ENCODE measurements at places on chromosomes 6 and 20.
A peak's percentile ranks its signal among the peaks of the same experiment; 100 is the strongest.

DNA sequence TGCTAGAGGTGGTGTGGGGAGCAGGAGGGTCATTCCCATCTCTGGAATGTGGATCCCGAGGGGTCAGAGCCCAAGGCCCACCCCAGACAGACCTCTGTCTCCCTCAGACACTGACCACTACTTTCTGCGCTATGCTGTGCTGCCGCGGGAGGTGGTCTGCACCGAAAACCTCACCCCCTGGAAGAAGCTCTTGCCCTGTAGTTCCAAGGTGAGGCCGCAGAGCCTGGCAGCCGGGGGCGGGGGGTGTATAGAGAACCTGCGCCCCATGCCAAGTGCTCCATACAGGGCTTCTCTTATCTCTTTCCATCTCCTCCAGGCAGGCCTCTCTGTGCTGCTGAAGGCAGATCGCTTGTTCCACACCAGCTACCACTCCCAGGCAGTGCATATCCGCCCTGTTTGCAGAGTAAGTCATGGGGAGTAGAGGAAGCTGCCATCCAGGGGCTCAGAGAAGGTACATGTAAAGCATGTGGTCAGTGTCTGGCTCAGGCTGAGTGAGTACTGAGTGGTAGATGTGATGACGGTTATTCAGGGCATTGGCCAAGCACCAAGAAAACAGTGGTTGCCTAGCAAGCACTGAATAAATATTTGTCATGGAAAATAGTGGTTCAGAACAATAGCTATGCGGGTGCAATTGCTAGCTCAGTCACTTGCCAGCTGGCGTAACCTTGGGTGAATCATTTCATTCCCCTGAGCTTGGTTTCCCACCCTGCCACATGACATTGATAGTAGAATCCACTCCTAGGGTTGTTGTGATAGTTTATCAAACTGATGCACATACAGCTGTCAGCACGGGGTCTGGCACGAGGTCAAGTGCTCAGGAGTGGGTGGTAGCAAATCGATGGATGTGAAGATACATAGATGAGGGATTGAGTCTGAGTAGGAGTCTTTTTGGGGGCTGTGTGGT, 3.5 kb downstream of the PIGT start:
- no peak for DNase-seq

- no peak for DNase-seq
Measured at GRCh38 chr6:164008902-164009301, 594.4 kb downstream of the QKI start.

GRCh38 chr6:20672038-20672437, 137.8 kb downstream of the CDKAL1 start:
- DNase-seq, result no peak

DNA sequence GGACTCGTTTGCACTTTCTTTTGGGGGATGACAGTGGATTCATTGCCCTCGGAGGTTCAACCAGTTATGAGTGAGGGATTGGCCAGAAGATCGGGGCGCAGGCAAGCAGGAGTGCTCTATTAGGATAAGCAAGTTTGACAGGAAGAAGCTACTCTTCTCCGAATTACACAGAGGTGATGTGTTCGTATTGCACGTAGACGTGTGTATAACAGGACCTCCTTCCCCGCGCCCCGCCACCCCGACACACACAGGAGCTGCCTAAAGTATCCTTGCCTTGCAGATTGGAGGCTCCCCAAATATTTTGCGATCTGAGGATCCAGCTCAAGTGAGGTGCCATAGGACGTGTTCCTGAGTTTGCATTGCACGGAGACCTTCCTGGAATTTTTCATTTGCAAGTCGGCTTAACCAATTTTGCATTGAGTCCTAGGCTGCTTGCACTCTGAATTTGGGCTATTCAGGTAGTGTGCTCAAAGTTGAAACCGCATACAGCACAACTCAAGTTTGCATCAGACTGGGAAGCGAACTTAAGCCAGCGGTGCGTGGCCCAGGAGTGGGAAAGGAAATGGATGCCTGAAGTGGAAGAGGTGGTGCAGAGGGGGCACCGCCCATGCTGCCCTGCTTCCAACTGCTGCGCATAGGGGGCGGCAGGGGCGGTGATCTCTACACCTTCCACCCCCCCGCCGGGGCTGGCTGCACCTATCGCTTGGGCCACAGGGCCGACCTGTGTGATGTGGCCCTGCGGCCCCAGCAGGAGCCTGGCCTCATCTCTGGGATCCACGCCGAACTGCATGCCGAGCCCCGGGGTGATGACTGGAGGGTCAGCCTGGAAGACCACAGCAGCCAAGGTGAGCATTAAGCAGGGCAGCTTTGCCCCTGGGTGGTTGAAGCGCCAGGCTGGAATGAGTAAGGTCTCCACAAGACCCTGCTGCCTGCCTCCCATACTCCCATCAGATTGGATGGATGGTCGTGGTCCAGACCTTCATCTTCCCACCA, 770 bp downstream of the TCF19 start:
- peak; percentile 2 for DNase-seq

DNA sequence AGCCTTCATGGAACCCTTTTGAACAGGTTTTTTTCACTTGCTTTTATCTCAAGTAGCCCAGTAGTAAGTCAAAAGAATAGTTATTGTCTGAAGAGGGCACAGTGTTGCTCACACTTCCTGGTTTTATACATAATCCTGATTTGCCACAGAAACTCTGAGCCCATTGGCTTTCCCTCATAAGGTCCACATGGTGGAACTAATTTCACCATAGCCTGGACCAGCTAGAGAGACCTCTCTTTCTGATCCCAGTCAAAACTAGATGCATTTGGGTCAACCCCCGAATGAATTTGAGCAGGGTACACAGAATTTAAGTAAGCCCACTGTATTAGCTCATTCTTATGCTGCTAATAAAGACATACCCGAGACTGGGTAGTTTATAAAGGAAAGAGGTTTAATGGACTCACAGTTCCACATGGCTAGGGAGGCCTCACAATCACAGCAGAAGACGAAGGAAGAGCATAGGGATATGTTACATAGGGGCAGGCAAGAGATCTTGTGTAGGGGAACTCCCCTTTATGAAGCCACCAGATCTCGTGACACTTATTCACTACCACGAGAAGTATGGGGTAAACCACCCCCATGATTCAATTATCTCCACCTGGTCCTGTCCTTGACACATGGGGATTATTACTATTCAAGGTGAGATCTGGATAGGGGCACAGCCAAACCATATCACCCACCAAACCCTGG, 6.2 kb downstream of the RWDD2A start:
- DNase-seq, result no peak

GRCh38 chr20:18666803-18667415, 79.1 kb downstream of the DTD1 start:
- no peak for DNase-seq

DNA sequence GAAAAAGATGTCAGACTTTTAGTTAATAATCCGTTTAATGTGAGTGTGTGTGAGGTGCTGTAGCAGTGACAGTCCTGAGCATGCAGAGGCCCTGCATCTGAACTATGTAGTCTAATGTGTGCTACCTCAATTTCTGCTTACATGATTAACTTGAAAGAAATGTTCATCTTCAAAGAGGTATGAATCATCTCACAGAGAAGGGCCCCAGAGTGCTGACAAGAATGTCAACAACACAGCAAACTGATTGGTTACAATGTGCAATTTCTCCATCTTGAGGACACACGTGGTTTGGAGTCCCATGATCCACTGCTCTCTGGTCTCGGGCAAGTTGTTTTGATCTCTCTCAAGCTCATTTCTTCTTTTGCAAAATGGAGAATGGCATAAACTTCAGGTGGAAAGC, 61.7 kb upstream of the EMILIN3 start:
- no peak for DNase-seq

DNA sequence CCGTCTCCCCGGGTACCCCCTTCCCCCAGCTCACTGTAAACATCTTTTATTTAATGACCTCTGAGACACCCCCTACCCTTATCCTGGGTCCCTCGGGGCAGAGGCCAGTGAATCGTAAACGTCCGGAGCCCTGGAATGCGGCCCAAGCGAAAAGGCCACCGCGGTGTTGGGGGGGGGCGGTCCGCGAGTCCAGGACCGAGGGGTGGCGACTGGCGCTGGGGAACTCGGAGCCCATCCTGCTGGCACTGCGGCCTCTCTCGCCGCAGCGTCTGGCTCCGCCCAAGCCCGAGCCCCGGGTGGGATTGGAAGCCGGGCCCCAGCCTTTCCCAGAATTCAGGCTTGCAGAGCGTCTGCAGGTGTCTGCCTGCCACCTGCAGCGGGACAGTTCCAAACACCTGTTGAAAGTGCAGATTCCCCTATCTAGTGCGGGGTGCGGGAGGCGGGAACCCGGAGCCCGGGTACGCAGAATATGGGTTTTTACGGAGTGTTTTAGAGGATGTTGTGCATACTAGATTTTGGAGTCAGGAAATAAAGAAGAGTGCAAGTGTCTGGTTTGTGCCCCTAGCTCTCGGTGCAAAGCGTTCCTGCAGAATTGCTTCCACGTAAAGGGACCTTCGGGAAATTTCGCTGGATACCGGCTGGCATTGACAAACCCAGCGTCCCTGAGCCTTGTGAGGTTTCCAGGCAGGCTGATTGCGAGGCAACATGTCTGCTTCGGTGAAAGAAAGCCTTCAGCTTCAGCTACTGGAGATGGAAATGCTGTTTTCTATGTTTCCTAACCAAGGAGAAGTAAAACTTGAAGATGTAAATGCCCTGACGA, 800 bp downstream of the RWDD2A start:
- DNase-seq, result no peak

GRCh38 chr20:58703765-58704371, 11.3 kb downstream of the NPEPL1 start:
- no peak for DNase-seq

- DNase-seq, result no peak
Measured at GRCh38 chr6:4603291-4603690, 172.9 kb upstream of the CDYL start.

- DNase-seq, result no peak
Measured at GRCh38 chr6:37698264-37699137, 818 bp upstream of the MDGA1 start.

DNA sequence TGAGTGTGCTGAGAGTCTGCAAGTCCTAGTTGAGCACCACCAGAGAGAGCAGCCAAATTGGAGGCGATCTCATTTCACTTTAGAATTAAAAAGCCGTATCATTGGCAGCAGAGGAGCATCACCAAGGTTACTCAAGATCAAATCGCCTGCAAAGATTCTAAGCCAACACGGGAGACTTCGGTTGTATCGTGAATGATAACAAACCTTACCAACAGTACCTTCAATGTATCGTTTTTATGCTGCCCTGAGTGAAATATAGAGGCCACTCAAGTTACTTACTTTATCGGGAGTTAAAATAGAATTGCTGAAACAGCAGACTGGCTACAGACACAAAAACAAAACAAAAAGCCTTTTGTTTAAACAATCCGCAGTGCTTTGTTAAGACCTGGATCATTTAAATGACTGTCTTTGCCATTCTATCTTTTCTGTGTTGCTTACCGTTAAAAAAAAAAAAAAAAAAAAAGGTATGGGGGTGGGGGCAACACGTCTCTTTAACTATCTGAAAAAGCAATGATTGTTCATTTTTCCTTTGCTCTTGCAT, 14.2 kb downstream of the NHSL1 start:
- DNase-seq, result no peak

GRCh38 chr6:161169035-161169434, 104.8 kb downstream of the AGPAT4 start:
- no peak for DNase-seq

GRCh38 chr6:85078058-85078457, 313.7 kb upstream of the TBX18 start:
- no peak for DNase-seq

DNA sequence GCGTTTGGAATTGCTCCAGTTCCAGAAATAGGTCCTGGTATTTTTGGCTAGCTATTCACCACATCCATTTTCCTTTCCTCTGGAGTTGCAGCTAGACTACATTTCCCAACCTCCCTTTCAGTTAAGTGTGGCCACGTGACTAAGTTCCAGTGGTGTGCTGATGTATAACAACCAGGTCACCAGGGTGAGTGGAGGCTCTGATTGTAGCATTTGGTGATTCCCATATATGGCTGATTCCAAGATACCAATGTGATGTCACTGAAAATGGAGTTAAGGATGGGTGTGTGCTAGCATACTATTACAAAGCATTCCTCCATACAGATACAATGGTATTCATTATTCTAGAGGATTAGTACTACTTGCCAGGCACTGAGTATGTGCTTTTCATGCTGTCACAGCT, 49.7 kb upstream of the STK35 start:
- DNase-seq, result no peak

- no peak for DNase-seq
Measured at GRCh38 chr6:154690857-154691256, 42.4 kb upstream of the SCAF8 start.

GRCh38 chr6:84508334-84508733, 256.1 kb downstream of the TBX18 start:
- no peak for DNase-seq

DNA sequence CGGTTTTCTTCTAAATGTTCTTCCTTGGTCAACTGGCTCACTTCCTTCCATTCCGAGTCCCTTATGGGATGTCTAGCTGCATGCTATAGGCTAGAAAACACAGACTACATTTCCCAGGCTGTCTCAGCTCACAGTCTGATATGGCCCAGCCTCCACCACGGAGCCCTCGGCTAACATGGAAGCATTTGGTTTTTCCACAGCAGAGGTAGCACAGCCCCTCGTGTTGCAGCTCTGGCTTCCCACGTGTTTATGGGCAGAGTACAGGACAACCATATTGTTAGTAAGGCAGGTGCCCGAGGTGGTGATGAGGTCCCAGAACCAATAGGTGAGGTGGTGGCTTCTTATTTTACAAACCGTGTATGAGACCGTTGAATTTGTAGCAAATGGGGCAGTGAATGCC, 8.7 kb downstream of the GPLD1 start:
- no peak for DNase-seq
